Urothelium cell line (cell line): ENCODE measurements at places on chromosomes 1 and 21.

GRCh38 chr1:66380452-66381212 is 153.3 kb upstream of the SGIP1 start:
- no peak for DNase-seq

DNA sequence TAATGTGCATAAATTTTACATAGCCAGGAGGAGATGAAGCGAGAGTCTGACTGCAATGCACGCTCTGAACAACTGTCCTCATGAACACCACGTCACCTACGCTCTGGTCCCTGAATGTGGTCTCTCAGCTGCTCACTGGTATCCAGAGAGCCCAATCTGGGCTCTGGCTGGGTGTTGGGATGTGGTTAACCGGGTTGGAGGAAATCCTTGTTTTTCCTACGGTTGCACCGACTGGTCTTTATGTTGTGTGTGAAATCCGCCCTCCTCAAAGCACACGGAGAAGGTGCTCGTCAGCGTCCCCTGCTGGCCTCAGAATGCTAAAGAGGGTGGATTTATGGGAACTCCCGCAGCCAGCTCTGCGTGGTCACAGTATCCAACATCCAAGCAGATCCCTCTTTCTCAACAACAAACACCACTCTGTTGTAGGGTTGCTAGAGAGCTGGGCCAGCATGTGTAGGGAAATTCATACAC is 51.8 kb upstream of the FAM89A start:
- peak; percentile 13 for DNase-seq

DNA sequence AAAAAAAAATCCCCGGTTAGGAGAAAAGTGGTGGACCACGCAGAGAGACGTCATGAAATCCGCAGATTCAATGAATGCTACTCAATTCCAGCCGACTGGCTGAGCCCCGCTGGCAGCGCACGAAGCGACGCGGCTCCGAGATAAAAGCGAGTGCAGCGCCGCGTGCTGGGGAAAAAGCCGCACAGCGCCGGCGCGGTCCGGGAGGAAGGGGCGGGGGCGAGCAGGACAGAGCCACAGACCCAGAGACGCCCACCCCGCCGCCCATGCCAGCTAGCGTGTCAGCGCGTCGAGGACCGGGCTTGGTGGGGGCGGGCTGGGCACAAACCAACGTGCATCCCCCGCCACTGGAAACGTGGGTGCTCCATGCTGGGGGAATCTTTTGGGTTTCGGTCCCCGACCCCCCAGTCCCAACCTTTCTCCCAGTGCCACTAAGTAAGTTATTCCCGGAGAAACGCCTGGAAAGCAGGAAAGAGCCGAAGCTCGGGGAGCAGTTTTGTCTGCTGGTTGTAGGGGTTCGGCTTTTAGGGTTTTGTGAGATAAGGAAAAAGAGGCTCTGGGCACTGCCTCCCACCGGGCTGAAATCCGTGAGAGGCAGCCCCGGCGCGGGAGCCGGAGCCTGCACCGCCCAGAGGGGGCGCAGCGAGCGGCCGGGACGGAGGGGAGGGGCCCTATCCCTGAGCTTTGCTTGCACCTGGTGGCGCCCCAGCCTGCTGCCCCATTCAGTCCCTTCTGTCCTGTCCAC is at the start of gene KCNJ6:
Gene KCNJ6 (minus strand): TSS at position 148 of the 742 bp plus-strand sequence. CDS start 75,775 bp downstream, outside the sequence.
- peak; percentile 40 for DNase-seq

GRCh38 chr1:210500831-210501230 is 172.1 kb downstream of the HHAT start:
- no peak for DNase-seq

GRCh38 chr1:110880708-110881374 is 7.9 kb downstream of the CD53 start:
- peak; percentile 30 for DNase-seq

DNA sequence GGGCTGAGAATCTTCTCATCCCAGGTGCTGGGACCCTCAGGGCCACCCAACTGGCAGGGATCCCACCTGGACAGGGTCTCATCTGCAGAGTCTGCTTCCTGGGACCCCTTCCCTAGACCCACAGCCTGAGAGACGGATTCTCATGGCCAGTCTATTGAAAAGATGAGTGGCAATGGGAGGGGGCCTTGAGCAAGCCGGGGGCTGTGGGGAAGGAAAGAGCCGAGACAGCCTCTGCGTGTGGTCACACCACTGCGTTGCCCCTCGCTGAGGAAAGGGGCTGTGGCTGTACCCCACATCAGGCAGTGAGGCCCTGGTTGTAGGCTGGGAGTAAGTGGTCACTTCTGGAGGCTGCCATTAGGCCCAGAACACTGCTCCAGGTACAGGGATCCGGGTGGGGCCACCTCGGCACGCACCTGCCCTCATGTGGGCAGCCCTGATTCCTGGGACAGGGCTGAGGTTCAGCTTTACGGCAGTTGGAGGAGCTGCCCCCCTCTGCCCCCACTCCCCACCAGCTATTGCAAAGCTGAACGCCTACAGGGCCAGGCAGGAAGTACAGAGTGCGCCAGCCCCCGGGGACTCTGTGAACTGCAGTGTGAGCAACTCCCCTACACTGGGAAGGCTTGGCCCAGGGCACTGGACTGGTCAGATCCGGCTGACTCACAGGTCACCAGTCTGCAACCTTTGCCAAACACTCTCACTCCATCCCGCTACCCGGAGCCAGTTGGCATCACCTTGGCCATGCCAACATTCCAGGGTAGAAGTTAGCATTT is 106.9 kb downstream of the RIPK4 start:
- DNase-seq = no peak

GRCh38 chr1:90134175-90134955 is 139.5 kb downstream of the ZNF326 start:
- DNase-seq = no peak

- no peak for DNase-seq
Observed at GRCh38 chr1:30327370-30328099, 395.9 kb downstream of the MATN1 start.

DNA sequence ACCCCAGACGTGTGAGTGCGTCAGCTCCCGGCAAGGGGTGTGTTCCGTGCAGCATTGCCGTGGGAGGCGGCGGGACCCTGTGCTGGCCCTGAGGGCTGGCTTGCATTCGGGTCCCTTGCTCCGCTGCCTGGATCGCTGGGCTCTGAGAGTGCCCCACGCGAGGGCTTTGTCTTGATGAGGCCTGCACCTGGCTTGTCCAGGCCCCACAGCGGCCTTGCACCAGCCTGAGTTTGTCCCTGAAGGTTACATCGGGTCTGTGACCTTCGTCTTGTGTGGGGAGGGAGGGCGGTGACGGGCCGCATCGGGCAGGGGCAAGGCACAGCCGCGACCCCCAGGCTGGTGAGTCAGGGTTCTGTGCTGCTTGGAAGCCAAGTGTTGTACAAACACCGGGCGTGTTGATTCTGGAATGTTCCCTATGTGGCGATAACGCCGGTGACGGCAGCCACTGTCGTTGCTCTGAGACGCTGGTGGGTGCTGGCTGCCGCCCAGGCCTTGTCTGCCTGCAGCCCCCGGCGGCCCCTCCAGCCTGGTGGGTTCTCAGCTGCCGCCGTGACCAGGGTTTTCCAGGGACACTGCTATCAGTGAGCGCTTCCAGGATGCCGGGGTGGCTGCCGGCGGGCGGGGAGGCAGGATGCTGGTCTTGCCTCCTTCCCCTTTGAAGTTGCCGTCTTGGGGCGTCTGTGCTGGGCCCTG is 42.9 kb downstream of the SLX9 start:
- DNase-seq = no peak

DNA sequence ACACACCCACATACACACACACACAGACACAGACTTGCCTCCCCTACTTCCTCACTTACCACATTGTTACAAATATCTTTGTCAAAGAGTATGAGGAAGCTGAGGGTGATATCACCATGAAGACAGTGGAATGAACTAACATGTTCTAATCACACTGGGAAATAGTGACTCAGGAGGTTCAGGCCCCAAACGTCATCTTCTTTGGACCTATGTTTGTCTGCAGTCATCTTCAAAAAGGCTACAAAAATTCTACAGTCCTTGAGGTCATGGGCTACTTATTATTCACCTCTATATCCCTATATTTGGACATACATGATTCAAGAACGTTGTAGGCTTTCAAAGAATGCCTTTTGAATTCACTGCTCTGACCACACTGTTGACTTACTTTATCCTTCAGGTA is 2.1 kb upstream of the LCE2C start:
- DNase-seq = no peak

- DNase-seq = no peak
Observed at GRCh38 chr1:52152572-52152971, 10.7 kb downstream of the ZFYVE9 start.

- no peak for DNase-seq
Observed at GRCh38 chr1:19289244-19289643, 674 bp upstream of the AKR7A3 start.

DNA sequence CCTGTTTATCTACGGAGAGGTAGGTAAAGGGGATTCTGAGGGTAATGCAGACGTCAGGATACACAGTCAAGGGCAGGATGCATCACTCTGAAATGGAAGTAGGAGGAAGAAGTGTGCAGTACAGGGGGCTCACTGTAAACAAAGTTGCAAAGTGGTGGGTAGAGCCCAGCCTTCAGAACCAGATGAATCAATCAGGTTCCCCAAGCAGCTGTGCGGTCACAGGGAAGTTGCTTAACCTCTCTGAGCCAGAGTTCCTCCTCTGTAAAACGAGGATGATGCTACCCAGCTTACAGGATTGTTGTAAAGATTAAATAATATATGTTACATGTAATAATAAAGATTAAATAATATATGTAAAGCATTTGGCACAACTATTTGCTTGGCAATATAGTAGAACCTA is 13.5 kb upstream of the MYOM3 start:
- no peak for DNase-seq

- no peak for DNase-seq
Observed at GRCh38 chr1:93729502-93729901, 47.9 kb upstream of the BCAR3 start.

GRCh38 chr1:42847721-42848460 is 1.5 kb downstream of the ZNF691 start:
- no peak for DNase-seq
